ENCODE measurements at places on chromosomes 5 and 9.

- DNase-seq, result no peak
These were observed 37.3 kb downstream of the CSF2 start for GRCh38 chr5:132110930-132111329.

DNA sequence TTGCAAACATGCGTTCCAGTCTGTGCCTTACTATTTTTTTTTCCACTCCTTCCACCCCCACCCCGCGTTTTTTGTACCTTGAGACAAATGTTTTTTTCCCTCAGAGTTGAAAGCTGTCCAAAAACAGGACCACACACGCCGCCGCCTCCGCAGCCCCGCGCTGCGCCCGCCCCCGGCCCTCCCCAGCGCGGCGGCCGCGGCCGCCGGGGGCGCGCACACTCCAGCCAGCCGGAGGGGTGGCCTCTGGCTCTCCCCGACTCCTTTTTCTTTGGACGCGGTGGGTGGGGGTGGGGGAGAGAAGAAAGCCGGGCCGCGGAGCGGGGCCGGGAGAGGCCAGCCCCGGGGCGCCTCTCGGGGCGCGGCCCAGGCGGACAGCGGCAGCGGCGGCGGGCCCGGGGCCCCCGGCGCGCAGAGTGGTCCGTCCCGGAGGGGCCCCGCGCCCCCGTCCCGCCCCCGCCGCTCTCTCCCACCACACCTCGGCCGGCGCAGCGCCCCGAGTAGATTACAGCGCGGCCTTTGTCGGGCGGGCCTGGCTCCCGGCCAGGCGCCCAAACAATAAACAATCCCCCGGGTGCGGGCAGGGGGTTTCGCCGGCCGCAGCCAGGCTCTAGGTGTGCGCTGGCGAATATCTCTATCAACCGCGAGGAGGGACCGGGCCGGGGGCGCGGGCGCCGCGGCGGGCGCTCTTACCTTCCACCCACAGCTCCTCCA, 10.9 kb downstream of the PTCH1 start:
- peak; percentile 31 for DNase-seq

- no peak for DNase-seq
These were observed 694 bp upstream of the REEP2 start for GRCh38 chr5:138438003-138438723.

GRCh38 chr5:138028971-138029365, 3.9 kb downstream of the FAM13B start:
- DNase-seq, result no peak

DNA sequence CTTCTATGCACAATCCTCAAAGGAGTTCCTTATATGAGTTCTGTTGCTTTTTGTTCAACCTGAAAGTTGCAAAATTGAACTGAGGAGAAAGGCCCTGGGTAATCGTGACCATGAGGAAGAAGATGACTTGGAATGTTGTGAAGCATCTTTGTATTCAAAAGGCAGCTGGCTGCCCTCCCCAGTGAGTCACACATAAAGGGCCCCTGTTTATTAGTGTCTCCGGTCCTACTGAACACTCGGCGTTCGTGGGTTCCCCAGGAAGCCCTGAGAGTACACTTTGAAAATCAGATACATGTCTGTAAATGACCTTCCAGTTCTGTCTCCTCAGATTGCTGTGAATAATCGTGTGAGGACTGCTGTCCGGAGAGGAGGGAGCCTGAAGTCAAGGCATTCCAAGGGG, 73.6 kb downstream of the C9orf153 start:
- DNase-seq, result no peak

- DNase-seq, result no peak
These were observed 55.7 kb upstream of the CARTPT start for GRCh38 chr5:71663191-71663969.

DNA sequence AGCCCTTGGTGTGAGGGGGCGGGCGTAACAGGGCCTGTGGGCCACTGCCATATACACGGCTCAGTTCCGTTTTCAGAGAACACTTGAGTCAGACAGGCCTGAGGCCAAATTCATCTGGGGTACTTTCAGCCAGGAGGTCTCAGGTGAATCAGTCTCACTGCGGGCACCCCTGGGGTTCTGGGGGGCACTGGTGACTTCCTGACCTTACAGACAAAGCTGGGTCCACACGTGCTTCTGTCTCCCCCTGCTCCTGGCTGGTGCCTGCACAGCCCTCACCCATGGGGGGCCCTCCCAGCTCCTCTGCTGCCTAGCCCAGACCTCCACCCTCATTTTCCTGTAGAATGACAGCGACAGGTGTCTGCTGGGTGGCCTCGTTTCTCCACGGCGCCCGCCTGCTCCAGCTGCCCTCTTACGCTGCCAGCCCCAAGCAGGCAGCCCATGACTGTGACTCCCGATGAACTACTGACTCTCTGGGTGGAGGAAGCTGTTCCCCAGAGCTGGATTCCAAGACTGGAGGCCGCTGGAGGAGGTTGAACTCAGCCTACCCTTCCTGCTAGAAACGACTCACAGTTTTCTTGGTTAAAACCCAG, 374.1 kb upstream of the IRX4 start:
- no peak for DNase-seq

DNA sequence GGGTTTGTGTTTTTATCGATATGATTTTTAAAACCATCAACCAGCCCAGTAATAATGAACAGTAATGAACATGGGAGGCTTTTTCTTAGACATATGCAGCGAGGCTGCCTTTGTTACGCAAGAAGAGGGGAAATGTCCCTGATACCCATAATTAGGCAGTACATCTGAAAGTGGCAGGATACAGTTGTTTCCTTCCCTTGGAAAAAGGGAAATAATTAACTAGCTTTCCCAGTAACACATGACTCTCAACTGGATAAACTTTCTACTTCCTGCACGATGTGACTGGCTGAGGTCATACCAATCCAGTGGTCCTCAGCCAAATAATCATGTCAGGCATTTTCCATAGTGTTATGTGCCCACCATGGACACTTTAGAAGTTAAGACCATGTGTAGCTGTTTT, 431.6 kb upstream of the C9orf72 start:
- no peak for DNase-seq

- DNase-seq, result no peak
These were observed 23.6 kb downstream of the SREK1IP1 start for GRCh38 chr5:64744914-64745313.

DNA sequence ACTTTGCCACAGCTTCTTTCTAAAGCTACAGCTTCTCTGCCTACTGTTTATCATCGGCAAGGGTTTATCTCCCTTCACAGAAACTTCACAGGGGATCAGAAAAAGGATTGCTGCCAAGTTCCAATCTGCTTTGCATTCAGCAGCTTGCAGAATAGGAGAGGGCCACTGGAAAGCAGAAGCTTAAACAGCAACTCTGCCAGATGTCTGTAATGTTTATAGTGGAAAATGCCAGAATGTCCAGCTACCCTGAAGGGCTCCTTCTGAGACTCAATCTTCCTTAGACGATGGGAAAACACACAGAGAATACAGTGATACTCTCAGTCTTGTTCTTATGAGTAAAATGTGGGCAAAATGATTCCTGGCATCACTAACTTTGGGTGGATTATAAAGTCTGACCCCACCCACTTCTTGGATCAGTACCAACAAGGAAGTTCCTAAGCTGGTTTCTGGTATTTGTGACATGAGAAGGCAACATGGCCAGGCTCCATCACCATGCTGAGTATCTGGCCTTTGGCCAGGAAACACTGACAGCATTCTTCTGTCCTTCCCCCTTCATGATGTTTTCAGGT, 19.0 kb downstream of the STOM start:
- no peak for DNase-seq

GRCh38 chr5:179923436-179923835, 15.7 kb upstream of the TBC1D9B start:
- no peak for DNase-seq

GRCh38 chr9:111799915-111800526, 5.3 kb upstream of the SHOC1 start:
- no peak for DNase-seq

- DNase-seq, result no peak
These were observed 16.4 kb downstream of the ITK start for GRCh38 chr5:157197086-157197485.

DNA sequence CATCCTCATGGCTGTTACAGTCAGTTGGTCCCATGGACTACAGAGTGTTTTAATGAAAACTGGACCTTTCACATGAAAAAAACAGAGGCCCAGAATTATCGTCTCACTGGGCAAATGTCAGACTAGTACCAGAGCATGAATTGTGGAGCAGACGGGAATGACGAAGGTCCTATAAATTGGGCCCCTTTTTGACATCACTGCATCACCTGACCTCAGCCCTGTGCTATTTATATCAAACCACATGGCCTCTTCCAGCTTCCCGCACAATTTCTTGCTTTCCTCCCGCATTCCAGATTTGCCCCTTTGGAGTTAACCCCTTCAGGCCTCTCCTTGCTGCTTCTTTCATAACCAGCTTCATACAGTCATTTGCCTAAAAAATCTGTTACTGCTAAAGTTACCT, 301.7 kb downstream of the ATPSCKMT start:
- DNase-seq, result no peak

- no peak for DNase-seq
These were observed 167.3 kb downstream of the MUSK start for GRCh38 chr9:110835859-110836271.

DNA sequence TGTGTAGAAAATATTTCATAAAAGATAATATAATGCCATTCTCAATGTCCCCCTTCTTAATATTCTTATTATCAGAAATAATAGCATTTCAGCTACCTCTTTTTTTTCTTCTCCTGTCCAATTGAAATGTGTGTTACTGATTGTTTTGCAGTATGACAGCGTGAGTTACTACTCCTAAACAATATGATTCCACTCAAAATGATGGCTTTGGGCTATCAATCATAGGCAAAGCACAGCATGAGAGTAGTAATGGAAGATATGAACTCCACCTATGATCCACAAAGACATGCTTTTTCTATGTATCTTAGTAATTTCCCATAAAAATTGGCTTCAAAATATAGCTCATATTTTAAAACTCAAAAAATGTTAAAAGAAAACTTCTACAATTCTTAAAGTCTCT, 867.3 kb upstream of the NUDT12 start:
- DNase-seq, result no peak

- DNase-seq, result no peak
These were observed 15.8 kb upstream of the PSAT1 start for GRCh38 chr9:78280982-78281668.

GRCh38 chr5:6194261-6194875, 184.0 kb downstream of the MED10 start:
- DNase-seq, result no peak

DNA sequence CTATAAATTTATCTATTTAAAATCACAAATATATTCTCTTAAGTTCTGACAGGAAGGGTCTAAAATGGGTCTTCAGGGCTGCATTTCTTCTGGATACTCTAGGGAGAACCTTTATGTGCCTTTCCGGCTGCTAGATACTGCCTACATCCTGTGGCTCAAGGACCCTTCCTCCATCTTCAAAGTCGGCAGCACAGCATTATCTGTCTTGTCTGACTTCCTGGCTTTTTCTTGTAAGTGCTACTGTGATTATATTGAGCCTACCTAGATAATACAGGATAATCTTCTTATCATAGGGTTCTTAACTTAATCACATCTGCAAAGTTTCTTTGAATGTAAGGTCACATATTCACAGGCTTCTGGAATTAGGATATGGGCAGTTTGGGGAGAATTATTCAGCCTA, 943.8 kb upstream of the TYRP1 start:
- no peak for DNase-seq
